Pulmonary artery endothelial cell (primary cell): ENCODE measurements at places on chromosomes 12 and 14.

- no peak for DNase-seq
Measured at GRCh38 chr14:75068294-75069120, 934 bp upstream of the ZC2HC1C start.

GRCh38 chr12:83318386-83319098 is 631.8 kb downstream of the TMTC2 start:
- DNase-seq, result no peak

- DNase-seq, result no peak
Measured at GRCh38 chr12:122495258-122495657, 5.5 kb downstream of the ZCCHC8 start.

DNA sequence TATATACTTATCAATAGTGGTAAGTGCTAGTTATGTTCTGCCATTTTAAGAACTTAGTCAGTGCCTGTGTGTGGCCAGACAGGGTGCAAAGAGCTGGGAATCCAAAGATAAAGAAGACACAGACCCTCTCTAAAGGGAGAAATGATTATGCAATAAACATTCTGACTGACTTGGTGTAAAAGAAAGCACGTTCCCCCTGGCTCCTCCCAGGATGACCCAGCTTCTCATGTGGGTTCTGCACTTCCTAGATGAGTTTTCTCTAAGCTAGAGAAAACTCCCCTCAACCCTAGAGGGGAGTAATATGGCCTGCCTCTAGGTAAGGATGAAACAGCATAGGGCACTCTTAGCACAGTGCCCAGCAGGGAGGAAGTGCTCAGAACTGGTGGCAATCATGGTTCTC is 231.2 kb downstream of the VRK1 start:
- no peak for DNase-seq

DNA sequence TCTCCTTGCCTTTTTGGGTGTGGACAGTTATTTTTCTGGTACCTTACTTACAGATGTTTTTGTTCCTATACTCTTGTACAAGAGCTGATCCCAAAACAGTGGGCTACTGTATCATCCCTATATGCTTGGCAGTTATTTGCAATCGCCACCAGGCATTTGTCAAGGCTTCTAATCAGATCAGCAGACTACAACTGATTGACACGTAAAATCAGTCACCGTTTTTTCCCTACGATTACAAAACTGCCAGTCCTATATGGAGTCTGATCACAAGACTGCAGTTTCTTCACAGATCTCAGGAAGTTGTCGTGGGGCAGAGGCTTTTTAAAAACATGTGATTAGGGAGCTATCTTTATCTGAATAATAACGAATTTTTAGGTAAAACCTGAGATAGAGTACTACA is 1.3 kb downstream of the LYSET start:
- DNase-seq, result no peak

- no peak for DNase-seq
Measured at GRCh38 chr12:102462386-102462785, 18.0 kb downstream of the IGF1 start.

DNA sequence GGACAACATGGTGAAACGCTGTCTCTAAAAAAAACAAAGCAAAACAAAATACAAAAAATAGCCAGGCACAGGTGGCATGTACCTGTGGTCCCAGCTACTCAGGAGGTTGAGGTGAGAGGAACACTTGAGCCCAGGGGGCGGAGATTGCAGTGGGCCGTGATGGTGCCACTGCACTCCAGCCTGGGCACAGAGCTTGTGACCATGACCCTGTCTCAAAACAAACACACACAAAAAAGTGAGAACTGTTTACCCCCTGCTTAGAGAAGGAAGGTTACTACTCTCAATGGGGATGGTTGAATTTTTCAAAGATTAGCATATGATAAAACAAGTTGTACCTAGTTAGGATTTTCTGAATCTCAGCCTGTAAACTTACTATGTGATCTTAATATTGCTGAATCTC is 68.0 kb downstream of the ZFP36L1 start:
- DNase-seq, result no peak

DNA sequence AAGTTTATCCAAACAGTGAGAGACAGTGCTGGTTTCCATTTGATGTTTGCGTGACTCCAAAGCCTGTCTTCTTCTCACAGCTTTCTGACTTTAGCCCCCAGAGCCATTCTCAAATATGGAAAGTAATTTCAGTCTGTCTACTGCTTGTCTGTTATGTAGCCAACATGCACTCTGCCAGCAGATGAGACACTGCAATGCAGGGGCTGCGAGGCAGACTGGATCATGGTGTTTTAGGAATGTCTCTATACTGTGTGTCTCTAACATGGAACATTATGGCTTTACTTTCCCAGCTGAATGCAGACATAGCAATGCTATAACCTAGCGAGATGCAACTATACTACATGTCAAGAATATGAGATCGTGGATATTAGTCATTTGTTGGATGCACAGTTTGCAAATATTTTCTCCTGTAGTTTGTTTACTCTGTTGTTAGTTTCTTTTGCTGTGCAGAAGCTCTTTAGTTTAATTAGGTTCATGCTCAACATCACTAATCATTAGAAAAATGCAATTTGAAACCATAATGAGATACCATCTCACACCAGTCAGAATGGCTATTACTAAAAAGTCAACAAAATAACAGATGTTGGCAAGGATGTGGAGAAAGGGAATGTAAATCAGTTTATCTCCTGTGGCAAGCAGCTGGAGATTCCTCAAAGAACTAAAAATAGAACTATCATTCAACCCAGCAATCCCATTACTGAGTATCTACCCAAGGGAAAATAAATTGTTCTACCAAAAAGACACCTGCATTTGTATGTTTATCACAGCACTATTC is 235.8 kb upstream of the TMTC1 start:
- no peak for DNase-seq

- DNase-seq, result no peak
Measured at GRCh38 chr14:52694761-52695480, 437 bp downstream of the ERO1A start.

DNA sequence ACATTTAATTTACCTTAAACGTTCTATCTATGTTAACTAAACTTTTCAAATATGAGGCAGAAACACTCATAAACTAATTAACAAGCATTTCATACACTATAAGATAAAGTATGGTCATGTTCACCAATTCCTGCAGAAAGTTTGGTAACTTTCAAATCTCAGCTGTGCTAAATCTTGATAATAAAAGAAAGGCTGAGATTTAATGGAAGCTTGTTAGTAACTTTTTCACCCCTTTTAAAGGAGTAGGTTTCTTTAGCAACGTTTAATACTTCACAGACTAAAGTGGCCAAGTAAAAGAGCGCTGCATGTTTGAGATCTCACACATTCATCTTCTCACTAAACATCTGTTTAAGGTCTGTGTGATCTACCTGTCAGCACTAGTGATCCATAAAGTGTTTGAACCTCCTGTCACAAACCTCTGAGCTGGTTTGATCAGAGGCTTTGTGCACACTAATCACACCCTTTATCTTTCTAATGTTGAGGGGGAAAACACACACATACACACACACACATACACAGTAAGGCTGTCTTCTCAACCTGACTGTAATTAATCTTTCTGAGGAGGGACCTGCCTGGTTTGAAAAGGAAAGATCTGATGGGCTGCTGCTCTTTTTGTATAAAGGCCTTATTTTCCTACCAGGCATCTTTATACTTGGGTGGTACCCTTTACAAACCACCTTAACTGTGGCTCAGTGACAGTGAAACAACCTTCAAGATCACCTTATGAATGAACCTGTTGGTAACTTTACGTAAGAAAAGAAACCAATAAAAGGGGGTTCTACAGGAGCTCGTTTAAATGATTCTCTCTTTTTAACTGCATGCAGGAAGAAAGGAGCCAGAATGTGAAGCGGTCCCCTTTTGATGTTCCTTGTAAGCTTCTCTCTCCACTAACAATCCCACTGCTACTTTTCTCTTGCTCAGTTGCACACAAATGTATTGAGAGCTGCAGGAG is 244.2 kb downstream of the SOX5 start:
- DNase-seq, result no peak

- DNase-seq, result no peak
Measured at GRCh38 chr12:69570000-69570516, 15.2 kb upstream of the CCT2 start.

DNA sequence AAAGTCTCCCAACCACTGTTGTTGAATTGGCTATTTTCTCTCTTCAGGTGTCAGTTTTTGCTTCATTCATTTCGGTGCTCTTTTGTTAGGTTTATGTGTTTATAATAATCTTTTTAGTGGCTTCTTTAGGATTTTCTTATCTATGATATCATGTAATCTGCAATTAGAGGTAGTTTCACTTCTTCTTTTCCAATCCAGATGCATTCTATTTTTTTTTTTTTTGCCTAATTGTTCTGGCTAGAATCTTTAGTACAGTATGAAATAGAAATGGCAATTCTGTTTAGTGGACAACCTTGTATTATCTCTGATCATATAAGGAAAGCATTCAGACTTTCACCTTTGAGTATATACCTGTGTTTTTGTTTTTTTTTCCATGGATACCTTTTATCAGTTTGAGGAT is 17.4 kb downstream of the CNOT2 start:
- DNase-seq, result no peak

DNA sequence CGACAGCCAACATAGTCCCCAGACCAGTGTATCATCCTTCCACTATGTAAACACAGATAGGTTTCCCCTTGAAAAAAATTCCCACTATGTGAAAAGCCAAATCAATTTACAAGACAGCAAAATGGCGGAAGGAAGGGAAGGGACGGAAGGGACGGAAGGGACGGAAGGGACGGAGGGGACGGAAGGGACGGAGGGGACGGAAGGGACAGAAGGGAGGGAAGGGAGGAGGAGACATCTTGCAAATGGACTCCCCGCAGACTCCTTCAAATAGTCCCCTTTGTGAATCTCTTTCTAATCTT is 75.3 kb downstream of the NINJ2 start:
- DNase-seq, result no peak

DNA sequence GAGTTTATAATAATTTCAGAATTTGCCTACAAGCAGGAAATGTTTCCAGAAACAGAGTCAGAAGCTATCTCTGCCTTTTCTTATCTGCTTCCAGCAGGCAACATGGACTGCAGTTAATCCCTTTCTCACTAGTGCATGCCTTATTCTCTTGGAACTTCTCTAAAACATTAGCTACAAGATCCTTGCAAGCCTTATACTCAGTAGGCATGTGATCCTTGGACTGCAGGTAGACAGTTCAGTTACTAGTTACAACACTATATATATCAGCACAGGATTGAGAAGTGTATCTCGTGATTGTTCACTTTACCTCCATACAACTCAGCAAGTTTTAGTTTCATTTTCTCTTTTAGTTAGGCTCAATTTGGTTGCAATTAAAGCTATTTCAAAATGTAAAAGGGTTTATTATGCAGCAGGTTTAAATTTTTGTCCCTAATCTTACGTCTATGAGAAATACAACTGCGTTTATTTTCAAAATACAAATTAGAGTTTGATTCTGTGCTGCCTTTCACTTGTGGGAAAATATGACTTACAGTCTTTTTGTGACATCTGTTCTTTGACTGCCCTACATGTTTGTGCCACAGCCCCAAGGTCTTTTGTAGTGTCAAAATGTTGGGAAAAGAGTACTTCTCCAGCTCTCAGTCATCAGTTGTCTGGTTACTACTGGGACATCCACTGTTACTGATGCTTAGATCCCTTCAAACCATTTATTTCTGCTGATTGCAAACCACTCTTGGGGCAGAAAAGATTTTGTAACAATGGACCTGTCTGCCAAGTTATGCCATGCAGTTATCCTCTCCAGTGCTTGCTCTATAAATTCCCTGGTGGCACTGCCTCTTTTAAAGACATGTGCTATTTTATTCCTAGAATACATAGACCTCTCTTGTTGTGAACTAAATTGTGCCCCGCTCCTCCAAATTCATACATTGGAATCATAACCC is 709.0 kb upstream of the FOXG1 start:
- DNase-seq, result no peak

- DNase-seq, result no peak
Measured at GRCh38 chr12:115337693-115338543, 653.9 kb upstream of the TBX3 start.

DNA sequence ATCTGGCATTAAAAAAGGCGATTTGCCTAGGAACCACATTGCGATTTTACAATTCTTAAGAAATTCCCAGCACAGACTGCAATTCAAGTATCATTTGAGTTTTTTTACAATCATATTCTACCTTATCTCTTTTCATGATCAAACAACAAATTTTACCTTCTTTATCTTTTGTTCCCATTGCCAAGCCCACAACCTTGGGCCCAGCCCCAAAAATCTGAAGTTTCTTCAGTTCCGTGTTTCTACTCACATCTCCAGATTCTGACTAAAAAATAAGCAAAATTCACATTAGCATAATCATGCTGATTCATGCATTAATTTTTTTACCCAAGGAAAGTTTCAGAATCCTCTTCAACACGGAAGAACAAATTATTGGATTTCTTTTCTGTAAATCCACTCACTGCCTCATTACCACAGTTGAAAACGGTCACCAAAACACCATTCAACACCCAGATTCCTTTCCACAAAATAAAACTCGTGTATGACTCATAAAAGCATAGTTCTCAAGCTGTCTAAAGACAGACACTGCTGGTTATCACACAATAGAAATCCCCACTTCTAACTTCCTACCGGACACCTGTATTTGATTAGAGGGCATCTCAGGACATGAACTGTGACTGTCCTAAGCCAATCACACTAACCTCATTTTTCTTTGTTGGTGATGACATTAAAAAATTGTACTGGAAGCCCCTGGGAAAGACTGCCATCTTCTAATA is 32.7 kb downstream of the KDM5A start:
- no peak for DNase-seq

DNA sequence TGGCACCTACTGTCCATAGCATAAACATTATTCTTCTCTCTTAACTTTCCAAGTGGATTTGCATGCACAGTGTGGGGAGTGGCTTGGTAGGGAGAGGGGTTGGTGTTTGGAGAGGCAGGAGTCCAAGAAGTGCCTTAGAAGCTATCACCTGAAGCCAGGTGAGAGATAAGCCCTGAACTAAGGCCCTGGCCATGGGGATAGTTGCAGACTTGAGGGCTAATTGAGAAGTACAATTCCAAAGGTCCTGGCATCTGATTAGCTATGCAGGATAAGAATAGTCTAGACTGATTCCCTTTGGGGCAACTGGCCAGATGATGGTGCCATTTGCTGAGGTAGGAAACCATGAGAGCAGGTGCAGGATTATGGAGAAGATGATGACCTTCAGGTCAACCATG is 2.0 kb upstream of the PCK2 start:
- DNase-seq, result no peak

DNA sequence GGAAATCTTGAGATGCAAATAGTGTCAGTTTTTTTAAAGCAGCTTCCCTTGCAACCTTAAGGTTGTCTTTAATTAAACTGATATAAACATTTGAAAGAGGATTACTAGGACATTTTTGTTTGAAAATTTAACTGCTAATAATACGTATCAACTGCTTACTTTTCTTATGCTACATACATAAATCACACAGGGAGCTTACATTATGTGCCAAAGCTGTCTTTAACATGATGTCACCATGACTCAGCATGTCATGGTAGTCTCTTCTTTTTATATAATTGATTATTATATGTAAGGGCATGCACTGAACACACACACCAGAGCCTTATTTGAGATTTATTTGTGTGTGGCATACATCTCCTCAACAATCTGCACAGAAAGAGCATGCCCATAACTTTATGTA is 63.0 kb upstream of the PTHLH start:
- DNase-seq, result no peak

DNA sequence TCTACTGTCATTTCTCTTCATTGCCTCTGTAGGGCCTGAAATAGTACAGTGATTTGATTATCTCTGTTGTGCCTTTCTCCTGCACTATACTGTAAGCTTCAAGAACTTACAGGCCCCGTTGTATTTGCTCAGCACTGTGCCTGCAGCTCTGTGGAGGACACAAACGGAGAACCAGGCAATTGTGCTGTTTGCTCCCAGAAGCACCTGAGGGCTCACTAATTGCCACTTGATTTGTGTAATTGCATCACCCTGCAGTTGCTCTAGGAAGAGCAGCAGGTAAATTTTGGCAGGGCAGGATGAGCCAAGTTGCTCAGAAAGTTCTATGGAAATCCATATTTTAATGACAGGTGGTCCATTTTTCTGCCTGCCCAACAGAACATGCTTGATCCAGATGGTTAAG is 11.6 kb upstream of the KRT82 start:
- no peak for DNase-seq
